ENCODE measurements at places on chromosomes 13 and 19. TPM values are rescaled to one million over a fixed set of nuclear protein-coding genes. Genes with fewer than 3 reads are reported as not detected.

DNA sequence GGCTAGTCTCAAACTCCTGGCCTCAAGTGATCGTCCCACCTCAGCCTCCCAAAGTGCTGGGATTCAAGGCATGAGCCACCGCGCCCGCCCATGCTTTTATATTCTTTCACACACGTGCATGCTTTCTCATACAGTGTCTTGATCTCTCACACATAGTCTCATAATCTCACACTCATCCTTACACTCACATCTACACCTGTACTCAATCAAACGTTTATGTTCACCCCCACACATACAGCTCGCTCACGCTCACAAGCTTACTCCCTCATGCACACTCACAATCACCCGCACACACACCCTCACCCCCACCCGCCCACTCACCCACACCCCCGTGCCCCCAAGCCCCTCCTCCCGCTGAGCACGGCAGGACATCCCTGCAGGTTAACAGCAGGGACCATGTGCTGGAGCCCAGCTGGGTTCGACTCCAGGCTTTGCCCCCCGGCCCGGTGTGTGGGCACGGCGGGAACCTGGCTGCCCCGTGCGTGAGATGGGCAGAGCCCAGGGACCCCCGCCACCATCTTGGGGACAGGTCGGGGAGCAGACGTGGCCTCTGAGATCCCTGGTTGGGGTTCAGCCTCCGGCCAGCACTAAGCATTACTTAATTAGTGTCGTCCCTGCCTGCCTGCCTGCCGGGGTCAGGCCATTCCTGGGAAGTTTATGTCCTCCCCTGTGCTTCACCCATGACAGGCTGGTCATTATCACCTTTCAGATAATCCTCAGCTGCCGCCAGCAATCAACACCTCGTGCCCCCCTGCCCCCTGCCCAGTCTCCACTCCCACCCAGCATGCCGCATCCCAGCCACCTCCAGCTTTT, 11.4 kb downstream of the SBK2 start:
- H3K4me3 ChIP-seq, result no peak overlapping the region
- peaks cover 3% of the 10 kb centered on the region for H3K4me1 ChIP-seq
- no peak overlapping the region for H3K27ac ChIP-seq
- no peaks in the 10 kb centered on the region for H3K27me3 ChIP-seq
- DNase-seq, result no peak

Gene CEACAM20
- not detected for total RNA-seq

DNA sequence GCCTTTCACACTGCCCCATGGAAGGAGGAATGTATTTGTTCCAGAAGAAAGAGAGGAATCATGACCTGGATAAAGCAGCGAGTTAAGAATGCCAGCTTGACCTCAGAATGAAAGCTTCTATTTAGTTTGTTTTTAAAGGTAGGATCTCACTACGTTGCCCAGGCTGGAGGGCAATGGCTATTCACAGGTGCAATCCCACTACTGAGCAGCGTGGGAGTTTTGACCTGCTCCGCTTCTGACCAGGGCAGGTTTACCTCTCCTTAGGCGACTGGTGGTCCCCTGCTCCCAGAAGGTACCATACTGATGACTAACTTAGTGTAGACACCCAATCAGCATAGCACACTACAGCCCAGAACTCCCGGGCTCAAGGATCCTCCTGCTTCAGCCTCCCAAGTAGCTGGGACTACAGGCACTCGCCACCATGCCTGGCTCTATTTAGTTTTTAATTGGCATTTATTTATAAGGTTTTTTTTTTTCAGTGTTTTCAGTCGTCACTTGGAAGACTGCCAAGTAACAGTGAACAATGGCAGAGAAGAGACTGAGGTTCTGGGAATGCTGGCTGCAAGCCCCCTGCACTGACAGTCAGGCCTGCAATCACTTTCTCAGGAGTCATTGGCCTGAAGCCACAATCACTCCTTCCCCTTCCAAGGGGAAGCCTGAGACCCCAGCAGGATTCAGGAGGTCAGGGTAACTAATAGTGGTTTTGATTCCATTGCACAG, 73.1 kb downstream of the EPS15L1 start:
- H3K4me1 ChIP-seq, result peaks cover 47% of the 10 kb centered on the region
- no peak overlapping the region for H3K4me3 ChIP-seq
- DNase-seq, result no peak

DNA sequence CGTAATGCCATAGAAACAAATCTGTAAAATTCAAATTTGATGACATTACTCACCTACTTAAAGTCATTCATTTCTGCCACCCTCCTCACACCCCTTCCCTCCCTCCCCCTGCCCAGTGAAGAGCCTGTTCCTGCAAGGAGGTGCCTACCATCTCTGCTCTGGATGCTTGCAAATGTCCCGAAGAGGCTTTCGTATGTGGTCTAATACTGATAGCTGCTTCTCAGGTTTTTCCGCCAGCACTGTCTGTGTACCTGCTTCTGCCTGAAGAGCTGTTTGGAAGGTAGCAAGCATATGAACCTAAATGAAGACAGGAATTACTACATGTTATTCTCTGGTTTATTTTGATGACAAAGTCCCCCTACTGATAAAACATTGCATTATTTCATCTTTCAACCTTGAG, 57.1 kb downstream of the GPALPP1 start:
- H3K4me3 ChIP-seq, result peak overlapping the region; percentile 66
- no peaks in the 10 kb centered on the region for H3K27me3 ChIP-seq
- H3K4me1 ChIP-seq, result peaks cover 13% of the 10 kb centered on the region
- no peak overlapping the region for H3K27ac ChIP-seq
- H3K36me3 ChIP-seq, result no peaks in the 10 kb centered on the region

Gene TMEM255B
- 14.9 TPM for total RNA-seq

- DNase-seq, result no peak
- no peaks in the 10 kb centered on the region for H3K4me1 ChIP-seq
- no peak overlapping the region for H3K4me3 ChIP-seq
- H3K36me3 ChIP-seq, result no peaks in the 10 kb centered on the region
- H3K27me3 ChIP-seq, result no peaks in the 10 kb centered on the region
Observed at GRCh38 chr13:101157261-101157660, 259.0 kb downstream of the NALCN start.

DNA sequence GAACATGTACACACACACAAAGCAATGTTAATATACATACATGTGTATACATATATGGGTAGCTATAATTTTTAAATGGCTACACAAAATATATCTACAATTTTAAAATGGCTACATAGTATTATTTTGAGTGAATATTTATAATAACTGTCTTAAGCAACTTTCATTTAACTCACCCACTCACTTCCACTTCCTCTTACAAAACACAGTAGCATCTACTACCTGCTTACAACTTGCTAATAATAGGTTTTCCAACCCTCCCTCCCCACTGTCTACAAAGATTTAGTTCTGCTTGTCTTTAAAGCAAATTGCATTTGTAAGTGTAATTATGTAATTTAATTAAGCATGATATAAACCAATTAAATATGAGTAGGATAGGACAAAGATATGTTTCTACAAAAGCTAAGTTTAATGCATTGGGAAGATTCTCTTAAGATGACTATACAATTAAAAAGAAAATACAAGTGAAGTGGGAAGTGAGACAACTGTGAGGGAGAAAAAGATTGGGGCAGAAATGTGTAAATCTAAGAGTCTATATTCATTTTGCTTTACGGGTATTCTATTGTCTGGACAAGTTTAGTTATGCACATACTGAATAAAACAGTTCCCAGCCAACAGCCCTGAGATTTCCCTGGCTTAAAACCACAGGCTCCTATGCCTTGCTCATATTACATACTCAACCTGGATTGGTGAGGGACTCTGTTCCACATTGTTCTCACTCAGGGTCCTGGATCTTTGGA, 583.1 kb downstream of the EFNB2 start:
- H3K4me3 ChIP-seq, result no peak overlapping the region
- no peak for DNase-seq
- no peak overlapping the region for H3K27ac ChIP-seq
- peaks cover 5% of the 10 kb centered on the region for H3K4me1 ChIP-seq

- peaks cover 7% of the 10 kb centered on the region for H3K4me1 ChIP-seq
- no peaks in the 10 kb centered on the region for H3K27me3 ChIP-seq
- no peak overlapping the region for H3K4me3 ChIP-seq
- H3K36me3 ChIP-seq, result peaks cover 67% of the 10 kb centered on the region
Observed at GRCh38 chr13:110442930-110443621, 118.4 kb downstream of the RAB20 start.

DNA sequence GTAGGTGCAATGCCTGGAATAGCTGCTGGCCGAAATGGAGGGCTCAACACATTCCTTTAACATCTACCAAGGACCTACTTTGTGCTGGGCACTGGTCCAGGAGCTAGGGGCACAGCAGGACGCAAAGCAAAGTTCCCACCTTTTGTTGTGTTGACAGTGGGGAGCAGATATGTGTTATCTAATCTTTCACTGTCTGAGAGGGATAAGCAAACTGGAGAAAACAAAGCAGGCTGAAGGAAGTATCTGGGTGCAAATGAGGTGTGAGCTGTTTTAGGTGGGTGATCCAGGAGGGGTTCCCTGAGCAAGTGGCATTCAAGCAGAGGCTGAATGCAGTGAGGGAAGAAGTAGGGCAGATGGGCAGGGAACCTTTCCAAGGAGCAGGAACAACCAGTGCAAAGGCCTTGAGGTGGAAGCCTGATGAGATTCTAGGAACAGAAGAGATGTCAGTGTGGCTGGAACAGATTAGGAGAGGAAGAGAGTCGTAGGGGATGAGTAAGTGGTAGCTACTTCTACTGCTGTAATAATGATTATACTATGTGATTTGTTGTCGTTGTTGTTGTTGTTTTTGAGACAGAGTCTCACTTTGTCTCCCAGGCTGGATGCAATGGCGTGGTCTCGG, 2.2 kb upstream of the PLAUR start:
- H3K27ac ChIP-seq, result no peak overlapping the region
- no peak overlapping the region for H3K4me3 ChIP-seq
- H3K4me1 ChIP-seq, result peaks cover 3% of the 10 kb centered on the region
- DNase-seq, result no peak
- no peaks in the 10 kb centered on the region for H3K27me3 ChIP-seq

Gene CEACAM4
- 4.0 TPM for total RNA-seq

Gene C19orf67
- not detected for total RNA-seq

DNA sequence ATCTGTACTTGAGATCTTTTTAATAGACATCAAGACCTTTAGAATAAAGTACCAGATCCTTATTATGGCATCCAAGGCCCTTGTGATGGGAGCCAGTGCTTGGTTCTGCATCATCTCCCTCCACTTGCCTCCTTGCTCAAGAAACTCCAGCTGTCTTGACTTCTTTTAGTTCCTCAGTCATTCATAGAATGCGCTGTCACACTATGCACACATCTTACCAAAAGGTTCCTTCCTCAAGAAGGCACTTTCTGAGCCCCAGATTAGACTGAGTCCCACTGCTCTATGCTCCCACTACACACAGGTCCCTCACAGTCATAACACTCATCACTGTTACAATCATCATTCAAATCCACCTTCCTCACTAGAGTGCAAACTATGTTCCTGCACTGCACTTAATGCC, 57.8 kb upstream of the ITM2B start:
- no peaks in the 10 kb centered on the region for H3K4me1 ChIP-seq
- H3K27me3 ChIP-seq, result no peaks in the 10 kb centered on the region
- no peaks in the 10 kb centered on the region for H3K36me3 ChIP-seq
- H3K27ac ChIP-seq, result no peak overlapping the region

DNA sequence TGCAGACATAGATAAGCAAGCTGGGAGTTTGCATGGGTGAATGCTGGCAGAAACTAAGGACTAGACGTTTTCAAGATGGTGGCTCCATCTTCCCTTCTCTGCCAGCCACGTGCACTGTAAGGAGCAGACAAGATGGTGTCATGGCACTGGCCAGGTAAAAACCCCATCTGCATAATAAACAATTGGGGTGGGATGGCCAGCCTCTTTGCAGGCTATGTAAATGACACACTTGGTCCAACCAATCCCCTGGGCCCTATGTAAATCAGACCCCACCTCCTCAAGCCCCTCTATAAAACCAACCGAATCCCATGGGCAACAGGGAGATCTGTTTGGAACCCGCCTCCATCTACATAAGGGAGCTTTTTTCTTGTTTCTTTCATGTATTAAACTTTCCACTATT, 2.4 kb upstream of the OR7A5 start:
- H3K4me3 ChIP-seq, result no peak overlapping the region
- H3K36me3 ChIP-seq, result no peaks in the 10 kb centered on the region
- no peaks in the 10 kb centered on the region for H3K4me1 ChIP-seq
- H3K27me3 ChIP-seq, result no peaks in the 10 kb centered on the region
- no peak overlapping the region for H3K27ac ChIP-seq

Gene CFAP97D2
- total RNA-seq, result not detected

DNA sequence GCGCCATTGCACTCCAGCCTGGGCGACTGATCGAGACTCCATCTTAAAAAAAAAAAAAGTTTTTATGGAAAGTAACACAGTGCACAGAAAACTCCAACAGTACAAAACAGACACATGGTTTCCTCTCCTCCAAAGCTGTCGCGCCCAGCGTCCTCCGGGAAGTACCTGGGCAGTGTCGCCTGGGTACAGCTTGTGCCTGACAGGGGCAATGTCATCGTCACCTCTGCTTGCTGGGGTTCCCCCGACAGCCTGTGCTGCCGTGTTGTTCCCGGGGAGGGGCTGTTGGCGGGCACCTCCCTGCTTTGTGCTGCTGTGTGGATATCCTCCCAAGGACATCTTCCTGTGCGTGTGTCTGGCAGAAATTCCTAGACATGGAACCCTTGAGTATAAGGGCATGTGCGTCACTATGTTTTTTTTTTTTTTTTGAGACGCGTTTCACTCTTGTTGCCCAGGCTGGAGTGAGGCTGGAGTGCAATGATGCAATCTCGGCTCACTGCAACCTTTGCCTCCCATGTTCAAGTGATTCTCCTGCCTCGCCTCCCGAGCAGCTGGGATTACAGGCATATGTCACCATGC, 2.4 kb upstream of the F2RL3 start:
- H3K4me3 ChIP-seq, result no peak overlapping the region
- H3K27me3 ChIP-seq, result no peaks in the 10 kb centered on the region
- H3K4me1 ChIP-seq, result peaks cover 12% of the 10 kb centered on the region
- H3K36me3 ChIP-seq, result no peaks in the 10 kb centered on the region
- no peak for DNase-seq
- H3K27ac ChIP-seq, result no peak overlapping the region

DNA sequence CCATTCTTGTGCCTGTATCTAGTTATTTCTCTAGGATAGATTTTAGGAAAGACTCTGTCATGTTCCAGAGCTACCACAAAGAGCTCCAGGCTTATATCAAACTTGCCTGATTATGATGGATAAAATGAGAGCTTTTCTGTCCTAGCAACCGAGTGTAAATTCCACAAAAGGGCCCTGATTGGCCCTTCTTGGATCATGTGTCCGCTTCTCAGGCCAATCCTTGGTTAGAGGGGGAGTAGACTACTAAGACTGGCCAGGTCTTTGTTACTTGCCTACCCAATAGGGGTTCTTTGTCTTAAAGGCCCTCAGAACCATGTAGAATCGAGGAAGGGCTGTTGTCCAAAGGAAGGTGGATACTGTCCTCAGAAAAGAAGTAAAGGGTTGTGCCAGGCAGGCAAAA, 2.4 kb downstream of the DHX34 start:
- no peak overlapping the region for H3K27ac ChIP-seq
- peaks cover 10% of the 10 kb centered on the region for H3K4me1 ChIP-seq
- no peak overlapping the region for H3K4me3 ChIP-seq
- peaks cover 34% of the 10 kb centered on the region for H3K36me3 ChIP-seq
- DNase-seq, result no peak

DNA sequence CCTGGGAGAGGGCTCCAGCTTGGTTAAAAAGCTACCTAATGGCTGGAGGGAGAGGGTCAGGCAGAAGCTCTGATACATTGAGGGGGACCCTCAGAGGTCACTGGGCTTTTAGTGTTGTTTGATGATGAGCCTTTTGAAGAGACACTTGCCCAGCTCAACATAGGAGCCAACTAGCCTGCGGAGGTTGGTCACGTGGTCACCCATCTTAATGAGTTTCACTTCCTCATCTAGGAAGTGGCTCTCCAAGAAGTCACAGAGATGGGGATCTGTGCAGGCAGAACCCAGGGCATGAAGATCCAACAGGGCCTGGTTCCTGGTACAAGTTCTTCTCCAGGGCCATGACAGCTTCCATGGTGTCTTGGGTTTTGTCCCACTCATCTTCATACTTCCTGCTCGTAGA, 33.4 kb downstream of the IPO5 start:
- no peaks in the 10 kb centered on the region for H3K4me1 ChIP-seq
- no peak overlapping the region for H3K4me3 ChIP-seq
- peaks cover 56% of the 10 kb centered on the region for H3K36me3 ChIP-seq
- no peak for DNase-seq

Gene SPHK2
- 49.0 TPM for total RNA-seq

All from thoracic aorta (tissue), 2 donors.